ENCODE measurements at places on chromosomes 16 and 17.

GRCh38 chr16:47045459-47045858 lies 72.0 kb upstream of the DNAJA2 start:
- H3K4me3 ChIP-seq, result no peak overlapping the region
- no peak overlapping the region for H3K27ac ChIP-seq
- H3K27me3 ChIP-seq, result peaks cover 28% of the 10 kb centered on the region
- H3K36me3 ChIP-seq, result no peaks in the 10 kb centered on the region

DNA sequence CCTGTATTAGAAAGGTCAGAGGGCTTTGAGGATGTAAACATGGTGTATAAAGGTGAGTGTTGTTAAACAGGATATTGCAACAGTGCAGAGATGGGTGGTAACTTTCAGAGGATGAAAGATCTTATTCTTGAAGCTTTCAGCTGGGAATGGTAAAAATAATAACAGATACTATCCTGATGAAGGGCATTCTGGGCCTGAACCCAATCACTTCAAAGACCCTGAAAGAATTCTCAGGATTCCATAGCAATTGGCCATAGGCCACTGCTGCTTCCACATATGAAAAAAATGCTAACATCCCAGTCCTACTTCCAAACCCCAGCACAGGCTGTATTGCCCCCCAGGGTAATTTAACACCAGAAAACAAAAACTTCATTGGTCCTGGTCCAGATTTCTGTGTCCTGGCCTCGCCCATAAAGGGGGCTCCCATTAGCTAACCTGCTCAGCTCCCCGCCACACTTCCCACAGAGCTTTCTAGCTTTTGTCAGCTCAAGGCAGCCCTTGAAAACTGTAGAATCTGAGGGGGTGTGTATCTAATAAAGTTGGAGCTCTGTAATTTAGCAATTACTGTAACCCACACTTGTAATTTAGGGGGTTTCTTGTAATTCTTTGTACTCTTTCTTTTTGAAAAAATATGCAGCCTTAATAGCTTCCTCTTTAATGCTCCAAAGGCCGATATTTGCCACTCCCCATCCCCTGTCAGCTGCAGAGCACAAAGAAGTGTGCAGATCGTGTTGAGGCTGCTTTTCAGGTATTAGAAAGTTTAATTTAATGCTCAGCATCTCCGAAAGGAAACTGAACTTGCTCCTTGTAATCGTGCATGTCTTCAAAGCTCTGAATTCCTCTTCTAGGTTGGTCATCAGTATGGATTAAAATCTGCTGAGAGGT lies 371.5 kb downstream of the SEC14L1 start:
- H3K4me1 ChIP-seq, result no peaks in the 10 kb centered on the region
- H3K27ac ChIP-seq, result no peak overlapping the region
- DNase-seq, result no peak
- H3K4me3 ChIP-seq, result no peak overlapping the region

DNA sequence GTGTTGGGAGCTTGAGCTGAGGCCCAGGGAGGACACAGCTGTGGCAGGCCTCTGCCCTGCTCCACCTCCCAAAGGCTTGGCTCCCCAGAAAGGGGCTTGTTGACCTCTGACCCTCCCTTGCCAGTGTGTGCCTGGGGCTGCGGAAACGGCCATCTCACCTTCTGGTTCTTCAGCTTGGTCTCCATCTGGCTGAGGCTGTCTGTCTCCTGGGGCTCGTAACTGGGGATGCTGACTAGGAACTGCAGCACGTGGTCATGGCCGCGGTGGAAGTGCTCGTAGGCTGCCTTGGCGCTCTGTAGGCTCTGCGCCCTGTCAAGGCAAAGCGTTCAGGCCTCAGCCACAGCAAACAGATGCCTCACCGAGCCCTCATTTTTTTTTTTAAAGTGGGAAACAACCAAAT lies 42.7 kb downstream of the UBN1 start:
- DNase-seq, result no peak
- no peak overlapping the region for H3K4me3 ChIP-seq
- no peaks in the 10 kb centered on the region for H3K4me1 ChIP-seq
- H3K27ac ChIP-seq, result no peak overlapping the region
- H3K36me3 ChIP-seq, result peaks cover 14% of the 10 kb centered on the region
- no peaks in the 10 kb centered on the region for H3K27me3 ChIP-seq

- no peak overlapping the region for H3K27ac ChIP-seq
- H3K36me3 ChIP-seq, result no peaks in the 10 kb centered on the region
- no peaks in the 10 kb centered on the region for H3K4me1 ChIP-seq
- no peak for DNase-seq
- H3K4me3 ChIP-seq, result no peak overlapping the region
- no peaks in the 10 kb centered on the region for H3K27me3 ChIP-seq
These were observed 243.9 kb downstream of the CA10 start for GRCh38 chr17:51914577-51914976.

DNA sequence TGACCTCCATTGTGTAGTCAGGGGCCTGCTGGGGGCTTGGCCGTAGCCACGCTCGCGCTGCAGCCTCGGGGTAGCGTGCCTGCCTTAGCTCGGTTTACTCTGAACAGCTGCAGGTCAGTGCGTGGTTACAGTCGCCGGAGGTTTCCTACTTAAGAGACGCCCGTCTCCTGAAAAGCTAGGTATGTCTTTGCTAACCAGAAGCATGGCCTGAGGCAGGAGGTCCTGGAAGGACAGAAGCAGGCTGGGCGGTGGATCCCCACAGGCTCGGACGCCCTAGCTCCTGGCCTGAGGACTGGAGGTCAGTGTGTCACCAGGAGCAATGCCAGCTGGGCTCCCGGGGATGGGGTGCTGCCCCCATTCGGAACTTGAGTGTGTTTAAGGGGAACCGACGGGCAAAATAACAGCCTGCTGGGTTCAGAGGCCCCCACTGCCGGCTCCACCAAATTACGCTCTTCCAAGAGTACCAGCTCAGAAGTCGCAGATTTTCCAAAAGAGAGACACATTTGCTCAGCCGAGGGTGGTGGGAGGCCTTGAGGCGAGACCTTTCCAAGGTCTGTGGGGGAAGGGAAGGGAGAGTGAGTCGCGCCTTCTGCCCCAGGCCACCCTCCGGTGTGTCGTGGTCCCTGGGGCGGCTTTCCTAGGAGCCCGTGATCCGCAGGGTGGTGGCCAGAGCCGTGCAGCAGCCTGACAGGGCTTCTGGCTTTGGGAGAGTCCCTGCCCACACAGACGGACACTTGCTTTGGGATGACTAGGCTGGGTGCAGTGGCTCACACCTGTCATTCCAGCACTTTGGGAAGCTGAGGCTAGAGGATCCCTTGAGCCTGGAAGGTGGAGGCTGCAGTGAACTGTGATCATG lies 3.9 kb upstream of the GNG13 start:
- H3K4me3 ChIP-seq, result no peak overlapping the region
- no peak for DNase-seq
- no peak overlapping the region for H3K27ac ChIP-seq
- no peaks in the 10 kb centered on the region for H3K36me3 ChIP-seq

DNA sequence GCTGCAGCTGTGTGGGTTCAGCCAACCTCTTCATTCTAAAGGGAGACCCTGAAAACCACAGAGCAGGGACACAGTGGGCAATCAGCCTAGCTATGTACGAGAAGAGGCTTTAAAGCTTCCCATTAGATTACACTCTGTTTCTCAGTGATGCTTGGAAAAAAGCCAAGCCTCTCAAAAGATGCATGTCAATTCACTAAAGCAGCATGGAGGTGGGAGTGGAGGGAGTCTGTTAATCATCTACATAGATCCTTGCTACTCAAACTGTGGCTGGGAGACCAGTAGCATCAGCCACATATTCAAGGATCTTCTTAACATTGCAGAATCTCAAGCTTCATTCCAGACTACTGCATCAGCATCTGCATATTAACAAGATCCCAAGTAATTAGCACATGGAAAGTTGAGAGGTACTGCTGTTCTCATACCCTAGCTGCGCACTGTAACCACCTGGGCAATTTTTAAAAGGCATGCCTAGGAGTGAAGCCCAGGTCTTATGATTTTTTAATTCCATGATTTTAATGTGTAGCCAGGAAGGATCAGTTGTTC lies 305.9 kb downstream of the PMP22 start:
- no peaks in the 10 kb centered on the region for H3K4me1 ChIP-seq
- no peaks in the 10 kb centered on the region for H3K36me3 ChIP-seq
- H3K27ac ChIP-seq, result no peak overlapping the region

- no peaks in the 10 kb centered on the region for H3K4me1 ChIP-seq
- H3K36me3 ChIP-seq, result no peaks in the 10 kb centered on the region
- H3K4me3 ChIP-seq, result no peak overlapping the region
These were observed 72.9 kb upstream of the CCL2 start for GRCh38 chr17:34182036-34182803.

GRCh38 chr16:89700649-89701424 lies 668 bp downstream of the SPATA2L start:
- H3K27me3 ChIP-seq, result no peaks in the 10 kb centered on the region
- H3K4me1 ChIP-seq, result peaks cover 40% of the 10 kb centered on the region
- DNase-seq, result peak; percentile 85
- H3K36me3 ChIP-seq, result peaks cover 3% of the 10 kb centered on the region

DNA sequence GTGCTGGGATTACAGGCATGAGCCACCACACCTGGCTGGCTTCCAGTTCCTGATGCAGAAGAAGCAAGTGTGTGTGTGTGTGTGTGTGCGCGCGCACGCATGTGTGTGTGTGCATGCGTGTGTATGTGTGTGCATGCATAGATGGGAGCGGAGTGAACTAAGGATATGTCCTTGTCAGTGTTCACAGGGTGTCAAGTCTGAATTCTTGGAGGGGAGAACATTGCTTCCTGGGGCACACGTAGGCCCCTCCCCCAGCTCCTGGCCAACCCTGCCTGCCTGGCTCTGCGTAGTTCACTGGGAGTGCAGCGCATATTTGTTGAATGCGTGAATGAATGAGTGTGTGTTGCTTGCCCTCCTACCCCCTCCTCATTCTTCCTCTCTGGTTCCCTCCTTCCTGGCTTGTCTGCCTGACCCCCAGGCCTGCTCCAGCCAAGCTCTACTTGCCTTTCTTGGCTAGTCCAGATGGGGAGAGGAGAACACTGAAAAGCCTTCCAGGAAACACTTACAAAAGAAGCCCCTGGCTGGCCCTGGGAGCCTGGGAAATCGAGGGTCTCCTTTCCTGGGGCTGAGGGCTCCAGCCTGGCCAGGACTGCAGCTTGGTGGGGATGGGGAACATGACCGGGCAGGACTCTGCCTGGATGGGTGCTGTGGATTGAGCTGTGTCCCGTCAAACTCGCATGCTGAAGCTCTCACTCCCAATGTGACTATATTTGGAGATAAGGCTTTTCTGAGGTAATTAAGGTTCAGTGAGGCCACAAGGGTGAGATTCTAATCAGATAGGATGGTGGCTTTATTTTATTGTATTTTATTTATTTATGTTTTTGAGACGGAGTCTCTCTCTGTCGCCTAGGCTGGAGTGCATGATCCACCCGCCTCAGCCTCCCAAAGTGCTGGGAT lies 27.9 kb downstream of the IGFBP4 start:
- H3K4me3 ChIP-seq, result no peak overlapping the region
- no peak for DNase-seq
- peaks cover 6% of the 10 kb centered on the region for H3K4me1 ChIP-seq
- H3K27me3 ChIP-seq, result no peaks in the 10 kb centered on the region

- no peak for DNase-seq
- peaks cover 1% of the 10 kb centered on the region for H3K36me3 ChIP-seq
- no peak overlapping the region for H3K4me3 ChIP-seq
- H3K27me3 ChIP-seq, result no peaks in the 10 kb centered on the region
- no peak overlapping the region for H3K27ac ChIP-seq
These were observed 2.3 kb downstream of the CLUH start for GRCh38 chr17:2709183-2709661.

Data from natural killer cell (primary cell).